ENCODE measurements at places on chromosomes 3 and 15.

GRCh38 chr3:99901200-99901926 lies 83.7 kb downstream of the CMSS1 start:
- DNase-seq, result no peak

DNA sequence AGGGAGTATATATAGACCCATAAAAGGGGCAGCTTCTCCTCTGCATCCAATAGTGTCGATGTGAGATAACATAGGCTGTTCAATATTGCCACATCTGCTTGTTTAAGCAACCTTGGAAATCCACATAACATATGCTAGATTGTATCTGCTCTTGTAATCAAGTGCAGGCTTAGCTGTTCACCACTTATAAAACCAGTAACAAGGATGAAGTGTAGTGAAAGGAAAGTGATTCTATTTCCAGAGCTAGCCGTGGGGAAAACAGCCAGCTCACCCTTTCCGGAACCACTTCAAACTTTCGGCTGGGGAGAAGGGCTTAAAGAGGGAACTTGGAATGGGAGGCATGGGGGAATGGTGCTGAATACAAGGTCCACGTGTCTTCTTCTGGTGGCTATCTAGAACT lies 204.0 kb downstream of the TAFA4 start:
- DNase-seq, result no peak

DNA sequence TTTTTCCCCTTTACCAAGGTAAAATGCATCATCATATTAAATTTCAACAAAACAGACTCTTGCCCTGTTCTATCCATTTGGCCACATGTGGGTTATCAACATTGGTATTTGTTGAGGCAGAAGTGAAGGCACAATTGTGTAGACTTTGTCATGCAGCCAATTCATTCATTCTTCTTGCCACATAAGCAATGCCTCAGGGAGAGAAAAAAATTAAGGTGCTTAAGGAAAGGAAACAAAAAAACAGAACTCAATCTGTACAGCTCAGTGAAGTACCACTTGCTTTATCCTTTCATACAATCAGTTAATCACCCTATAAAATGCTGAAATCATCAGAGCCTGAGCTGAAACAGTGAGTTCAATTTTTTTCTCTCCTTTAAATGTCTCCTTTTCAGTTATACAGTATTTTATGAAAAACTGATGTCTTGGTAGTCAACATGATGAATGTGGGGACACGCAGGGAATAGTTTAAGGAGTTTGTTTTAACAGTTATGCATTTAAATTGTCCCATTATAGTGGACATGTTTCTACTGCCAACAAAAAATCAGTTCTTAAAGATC lies 588.9 kb downstream of the MFSD1 start:
- DNase-seq, result no peak

GRCh38 chr15:70560617-70561328 lies 202.6 kb downstream of the UACA start:
- no peak for DNase-seq

DNA sequence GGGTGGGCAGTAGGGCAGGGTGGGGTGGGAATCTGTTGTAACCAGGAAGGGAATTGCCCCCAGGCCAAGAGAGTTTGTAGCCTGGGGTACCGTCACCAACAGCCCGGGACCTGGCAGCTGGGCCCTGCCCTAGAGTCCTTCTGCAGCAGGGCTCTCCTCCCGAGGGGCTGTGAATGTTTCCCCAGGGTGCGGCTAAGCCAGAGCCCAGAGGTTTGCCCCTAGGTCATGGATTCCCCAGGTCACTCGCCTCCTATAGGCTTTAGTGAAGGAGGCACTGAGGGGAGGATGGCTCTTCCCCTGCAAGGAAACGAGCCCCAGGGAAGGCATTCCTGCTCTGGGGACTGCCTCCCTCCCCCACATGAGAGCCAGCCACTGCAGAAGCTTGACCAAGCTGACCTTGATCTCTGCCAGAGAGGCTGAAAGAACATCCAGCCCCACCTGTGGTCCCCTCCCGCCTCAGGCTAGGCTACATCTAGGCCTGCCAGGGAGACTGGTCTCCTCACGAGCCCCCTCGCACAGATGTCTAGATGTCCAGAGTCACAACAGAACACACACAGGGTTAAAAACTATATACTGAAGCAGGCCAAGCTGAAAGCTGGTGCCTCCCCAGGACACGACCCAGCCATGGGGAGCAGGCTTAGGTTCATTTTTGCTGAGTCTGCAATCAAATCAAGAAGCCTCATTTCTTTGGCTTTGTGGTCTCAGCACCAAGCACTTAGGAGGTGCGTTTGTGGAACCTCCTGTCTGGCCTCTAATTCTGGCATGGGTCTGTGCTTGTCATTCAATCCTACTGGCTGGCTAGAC lies 69.1 kb upstream of the TAMM41 start:
- DNase-seq, result no peak

- DNase-seq, result no peak
Observed at GRCh38 chr3:175121225-175121624, 262.1 kb downstream of the NAALADL2 start.

GRCh38 chr3:136626493-136626892 lies 125.7 kb downstream of the STAG1 start:
- DNase-seq, result no peak

DNA sequence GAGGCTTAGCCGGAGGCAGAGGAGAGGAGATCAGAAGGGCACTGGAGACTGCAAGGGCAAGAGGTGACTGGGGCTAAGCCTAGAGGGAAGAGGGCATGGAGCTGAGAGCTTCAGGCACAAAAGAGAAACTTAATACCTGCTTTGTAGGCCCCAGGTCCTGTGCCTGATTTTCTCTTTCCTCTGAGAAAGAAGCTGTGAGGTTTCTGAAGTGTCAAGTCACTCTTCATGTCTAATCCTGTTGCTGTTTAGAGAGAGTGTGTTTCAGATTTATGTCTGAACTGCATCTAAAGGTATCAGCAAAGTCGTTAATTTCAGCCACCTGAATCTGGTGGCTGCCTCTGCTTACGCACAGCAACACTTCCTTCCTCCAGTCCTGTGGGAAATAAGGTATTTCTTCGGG lies 106.9 kb upstream of the RNU6-1 start:
- DNase-seq, result no peak

DNA sequence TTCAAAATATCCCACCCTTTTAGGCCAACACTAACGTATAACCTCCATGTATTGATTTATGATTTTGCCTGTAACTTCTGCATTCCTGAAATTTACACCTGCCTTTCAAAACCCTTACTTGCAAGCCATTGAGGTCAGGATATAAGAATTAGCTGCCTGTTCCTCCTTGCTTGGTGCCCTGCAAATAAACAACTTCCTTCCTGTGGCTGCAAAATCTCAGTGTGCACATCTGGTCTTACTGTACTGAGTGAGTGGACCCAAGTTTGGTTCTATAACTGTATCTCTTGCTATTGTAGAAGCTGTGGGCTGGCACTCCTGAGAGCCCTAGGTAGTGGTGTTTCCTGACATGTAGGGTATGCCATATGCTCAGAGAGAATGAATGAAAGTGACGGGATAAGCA lies 191.1 kb upstream of the RASGRP1 start:
- no peak for DNase-seq

DNA sequence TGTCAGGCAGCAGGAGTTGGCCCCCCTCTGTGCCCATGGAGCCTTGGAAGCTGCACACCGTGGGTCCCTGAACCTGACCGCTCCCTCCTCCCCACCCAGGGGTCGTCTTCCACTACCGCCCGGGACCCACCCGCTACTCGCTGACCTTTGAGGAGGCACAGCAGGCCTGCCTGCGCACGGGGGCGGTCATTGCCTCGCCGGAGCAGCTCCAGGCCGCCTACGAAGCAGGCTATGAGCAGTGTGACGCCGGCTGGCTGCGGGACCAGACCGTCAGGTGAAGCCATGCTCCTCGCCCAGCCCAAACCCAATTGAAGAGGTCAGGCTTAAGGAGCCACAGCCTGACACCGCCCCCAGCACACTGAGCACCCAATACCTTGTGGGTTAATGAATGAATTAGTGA lies 43.9 kb downstream of the ACAN start:
- DNase-seq, result no peak

- no peak for DNase-seq
Observed at GRCh38 chr3:47478022-47478421, 2.3 kb upstream of the SCAP start.

GRCh38 chr15:78715434-78715833 lies 74.4 kb upstream of the CHRNB4 start:
- no peak for DNase-seq

DNA sequence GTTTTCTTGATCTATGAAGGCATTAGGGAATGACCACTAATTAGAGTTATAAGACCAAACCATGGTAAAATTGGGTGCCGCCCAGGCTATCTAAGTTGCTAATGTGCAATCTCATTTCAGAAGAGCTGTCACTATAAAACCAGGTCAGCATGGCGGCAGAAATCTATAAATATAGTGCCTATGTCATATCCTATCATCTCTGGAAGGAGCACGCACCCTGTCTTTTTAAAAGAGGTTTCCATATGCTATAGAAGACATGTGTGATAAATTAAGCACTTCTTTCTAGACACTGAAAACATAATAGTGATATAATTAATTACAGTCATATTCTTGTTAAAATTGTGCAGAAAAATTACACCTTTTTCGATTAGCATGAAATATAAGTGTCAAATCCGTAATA lies 152.0 kb upstream of the MDFIC2 start:
- DNase-seq, result no peak

- no peak for DNase-seq
Observed at GRCh38 chr3:75176937-75177336, 487.2 kb upstream of the FRG2C start.

- DNase-seq, result no peak
Observed at GRCh38 chr3:4351872-4352271, 48.7 kb downstream of the SETMAR start.

DNA sequence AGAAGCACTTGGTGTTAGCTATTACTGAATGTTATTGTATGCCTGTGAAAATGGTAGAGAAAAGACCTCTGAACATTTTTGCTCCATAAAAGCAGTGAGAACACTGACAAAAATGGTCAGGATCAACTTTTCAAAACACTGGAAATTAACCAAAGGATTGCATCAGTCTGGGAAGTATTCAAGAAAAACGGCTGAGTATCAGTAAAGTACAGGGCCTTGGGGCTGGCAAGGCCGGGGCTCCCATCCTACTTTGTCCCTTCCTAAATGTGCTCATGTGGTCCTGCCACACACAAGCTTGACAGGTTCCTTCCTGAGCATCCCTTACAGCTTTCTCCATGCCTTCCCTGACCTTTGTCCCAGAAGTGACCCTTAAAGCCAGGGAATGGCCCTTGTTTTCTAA lies 84.0 kb downstream of the CFAP20DC start:
- DNase-seq, result no peak

DNA sequence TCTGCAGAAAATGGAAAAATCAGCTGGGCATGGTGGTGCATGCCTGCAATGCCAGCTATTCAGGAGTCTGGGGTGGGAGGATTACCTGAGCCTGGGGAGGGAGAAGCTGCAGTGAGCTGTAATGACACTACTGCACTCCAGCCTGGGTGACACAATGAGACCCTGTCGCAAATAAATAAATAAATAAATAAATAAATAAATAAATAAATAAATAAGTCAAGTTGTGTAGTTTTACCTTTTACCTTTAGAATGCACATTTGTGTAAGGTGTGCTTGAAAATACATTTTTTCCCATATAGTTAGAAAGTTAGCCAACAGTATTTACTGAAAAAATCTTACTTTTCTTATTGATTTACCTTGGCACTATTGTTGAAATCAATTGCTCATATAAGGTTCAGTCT lies 515.6 kb downstream of the NAALADL2 start:
- no peak for DNase-seq

DNA sequence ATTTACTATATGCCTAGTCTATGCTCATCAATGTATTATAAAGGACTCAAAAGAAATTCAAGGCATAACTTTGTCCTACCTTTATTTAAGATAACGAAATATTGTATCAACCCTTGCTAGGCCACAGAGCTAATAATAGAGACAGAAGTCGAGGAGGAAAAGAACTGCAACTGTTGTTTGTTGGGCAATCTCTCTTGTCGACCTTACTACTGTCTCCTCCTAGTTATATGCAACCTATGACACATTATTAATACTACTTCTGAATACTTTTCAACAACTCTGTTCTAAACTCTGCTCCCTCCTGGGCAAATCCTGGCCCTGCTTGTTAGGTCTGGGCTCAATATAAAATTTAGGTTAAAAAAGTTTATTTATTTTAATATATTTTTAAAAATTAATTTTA lies 24.6 kb downstream of the SPPL2A start:
- no peak for DNase-seq

GRCh38 chr15:64050281-64051092 lies 4.2 kb upstream of the DAPK2 start:
- DNase-seq, result no peak

DNA sequence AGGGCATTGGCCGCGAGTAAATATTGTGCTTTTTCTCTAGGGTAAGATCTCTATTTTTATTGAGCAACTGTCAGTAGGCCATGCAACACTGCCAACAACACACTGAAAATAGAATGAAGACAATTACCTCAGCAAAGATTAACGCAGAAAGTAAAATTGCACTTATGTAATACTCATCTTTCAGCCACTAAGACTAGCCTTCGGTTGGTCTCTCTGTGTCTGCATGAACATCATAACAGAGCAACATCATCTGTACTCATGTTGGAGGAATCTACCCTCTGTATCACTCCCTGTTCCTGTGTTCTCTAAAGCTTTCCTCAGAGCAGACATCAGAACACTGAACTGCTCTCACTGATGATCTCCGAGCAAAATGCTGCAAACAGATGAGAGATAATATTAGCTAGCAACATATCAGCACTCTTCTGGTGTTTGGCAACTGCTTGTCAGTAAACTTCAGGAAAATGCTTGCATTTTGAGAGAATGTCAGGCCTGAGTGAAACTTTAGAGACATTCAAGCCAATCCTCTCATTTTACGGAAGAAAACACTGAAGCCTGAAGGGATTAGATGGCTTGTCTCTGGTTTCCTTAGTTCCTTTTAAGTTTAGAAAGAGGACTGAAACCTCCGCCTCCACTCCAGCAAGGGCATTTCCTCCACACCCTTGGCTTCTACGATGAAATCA lies 8.4 kb upstream of the LRRC3B start:
- DNase-seq, result no peak

- DNase-seq, result no peak
Observed at GRCh38 chr15:75952525-75952924, 48.8 kb downstream of the FBXO22 start.

GRCh38 chr3:4595710-4596113 lies 102.6 kb downstream of the ITPR1 start:
- no peak for DNase-seq

DNA sequence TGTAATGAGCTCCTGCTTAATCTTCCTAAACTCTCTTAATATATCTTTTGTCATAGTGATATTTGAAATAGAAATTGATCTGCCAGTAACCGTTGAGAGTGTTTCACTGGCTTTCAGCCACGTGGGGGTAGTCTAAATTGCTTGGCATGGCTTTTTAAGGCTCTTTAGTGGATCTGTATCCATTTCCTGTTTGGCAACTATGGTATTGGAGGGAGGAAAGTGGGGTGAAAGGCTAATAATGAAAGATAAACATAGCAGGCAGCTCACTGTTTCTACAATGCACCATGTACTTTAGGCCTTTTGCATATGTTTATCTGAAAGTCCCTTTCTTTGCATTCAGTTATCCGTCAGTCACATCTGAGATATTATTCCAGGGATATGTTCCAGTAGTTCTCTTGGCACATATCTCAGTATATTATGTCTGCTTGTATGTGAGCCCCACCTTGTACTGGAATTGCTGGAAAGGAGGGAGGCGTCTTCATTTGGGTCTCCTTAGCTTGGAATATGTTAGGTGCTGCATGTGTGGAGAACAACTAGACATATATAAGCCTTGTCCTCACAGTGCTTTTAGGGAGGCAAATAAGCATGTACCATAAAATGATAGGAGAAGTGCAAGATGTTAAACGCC lies 10.8 kb downstream of the TOPAZ1 start:
- DNase-seq, result no peak

- no peak for DNase-seq
Observed at GRCh38 chr3:150014782-150015181, 44.1 kb upstream of the PFN2 start.

GRCh38 chr3:94187697-94188096 lies 124.8 kb downstream of the NSUN3 start:
- no peak for DNase-seq

Measured in ACHN (cell line).